H1 (cell line): ENCODE measurements at places on chromosomes 12 and 14.

GRCh38 chr12:17206553-17206952 is 600.6 kb upstream of the LMO3 start:
- no peak for DNase-seq

- no peak for DNase-seq
These were observed 943 bp upstream of the MGAT4C start for GRCh38 chr12:86257134-86257533.

DNA sequence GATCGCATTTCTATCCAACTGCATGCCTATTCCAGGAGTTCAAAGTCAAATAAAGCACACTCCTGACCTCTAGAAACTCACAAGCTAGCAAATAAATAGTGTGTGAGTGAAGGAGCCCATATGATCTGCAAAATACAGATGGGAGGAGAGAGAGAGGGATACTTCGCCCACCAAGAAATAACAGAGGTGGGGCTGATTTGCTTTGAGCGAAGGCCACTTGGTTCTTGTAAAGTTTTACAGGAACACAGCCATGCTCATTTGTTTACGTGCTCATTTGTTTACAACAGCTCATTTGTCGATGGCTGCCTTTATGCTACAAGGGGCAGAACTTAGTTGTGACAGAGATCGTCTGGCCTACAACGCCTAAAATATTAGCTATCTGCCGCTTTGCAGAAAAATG is 63.4 kb upstream of the GPATCH2L start:
- DNase-seq = no peak

GRCh38 chr14:51283402-51284085 is 43.5 kb downstream of the TMX1 start:
- DNase-seq = no peak

DNA sequence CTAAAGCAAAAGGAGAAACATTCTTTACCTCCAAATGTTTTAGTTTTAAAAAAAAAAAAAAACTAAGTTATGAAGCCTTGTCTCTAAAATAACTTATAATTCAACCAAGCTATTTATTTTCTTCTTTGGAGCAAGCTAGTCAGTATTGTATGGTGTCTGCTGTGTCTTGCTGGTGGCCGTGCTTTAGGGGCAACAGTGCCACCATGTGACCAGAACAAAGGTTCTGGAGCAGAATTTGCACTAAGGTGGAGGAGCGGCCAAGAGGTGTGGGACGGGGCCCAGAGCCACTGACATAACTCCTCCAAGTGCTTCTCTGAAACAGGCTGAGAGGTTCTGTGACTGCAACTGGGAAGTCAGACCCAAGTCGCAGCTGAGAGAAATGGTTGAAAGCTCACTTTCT is 4.5 kb downstream of the FICD start:
- no peak for DNase-seq

DNA sequence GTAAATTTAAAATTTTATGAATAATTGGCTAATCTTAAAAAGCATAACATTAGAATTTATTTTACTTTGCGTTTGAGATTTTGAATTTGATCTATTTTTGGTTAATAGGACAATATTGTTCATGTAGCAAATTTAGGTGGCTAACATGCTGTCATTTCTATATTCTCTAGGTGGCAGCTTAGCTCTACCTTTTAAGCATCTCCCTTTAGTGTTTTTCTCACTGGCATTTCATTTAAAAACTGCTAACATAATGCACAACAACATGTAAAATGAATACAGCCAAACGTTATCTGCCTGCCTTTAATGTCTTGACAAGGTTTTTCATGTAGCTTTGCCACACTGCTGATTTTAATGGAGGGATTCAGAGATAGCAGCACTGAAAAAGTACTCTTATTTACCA is 272.4 kb upstream of the FBXO33 start:
- DNase-seq = no peak

GRCh38 chr14:93035917-93036651 is 79.6 kb downstream of the ITPK1 start:
- no peak for DNase-seq

DNA sequence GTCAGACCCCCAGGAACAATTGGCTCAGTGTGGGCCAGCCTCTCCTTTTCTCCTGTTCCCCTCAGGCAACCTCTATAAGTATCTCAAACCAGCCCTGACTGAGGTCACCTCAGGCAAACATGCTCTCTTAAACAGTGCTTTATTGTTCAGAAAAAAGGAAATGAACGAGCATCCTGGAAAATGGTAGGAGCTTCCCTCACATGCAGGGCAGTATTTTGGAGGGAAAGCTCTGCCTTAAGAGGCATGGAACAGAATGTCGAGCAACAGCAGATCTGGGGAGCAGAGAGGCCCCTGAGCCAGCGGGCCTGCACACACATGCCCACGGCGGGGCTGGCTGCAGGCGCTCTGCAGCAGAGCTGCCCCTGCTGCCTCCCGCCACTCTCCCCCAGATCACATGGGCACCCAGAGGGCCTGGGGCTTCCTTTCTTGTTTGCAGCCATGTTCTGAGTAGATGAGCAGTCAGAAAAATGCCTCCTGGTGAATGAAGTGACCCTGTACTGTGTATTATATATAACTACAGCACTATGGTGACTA is 42.0 kb downstream of the MOK start:
- no peak for DNase-seq

GRCh38 chr12:32332446-32332845 is 66.9 kb upstream of the FGD4 start:
- DNase-seq = no peak

GRCh38 chr12:83665634-83666218 is 979.0 kb downstream of the TMTC2 start:
- DNase-seq = no peak

GRCh38 chr12:76123259-76124212 is 39.1 kb upstream of the NAP1L1 start:
- no peak for DNase-seq
